GM23338 (cell line): ENCODE measurements at places on chromosomes 1 and 21. TPM values are rescaled to one million over a fixed set of nuclear protein-coding genes. Genes with fewer than 3 reads are reported as not detected.

The C1orf94 gene
- 4.9 and 5.3 TPM in 2 replicates for total RNA-seq

- H3K27ac ChIP-seq = no peak overlapping the region
- H3K4me3 ChIP-seq = no peak overlapping the region
- no peaks in the 10 kb centered on the region; the same call in 1 of the 2 replicates for H3K36me3 ChIP-seq
- H3K4me1 ChIP-seq = peaks cover 13% of the 10 kb centered on the region
Observed at GRCh38 chr1:44620072-44620471, 54.2 kb downstream of the TMEM53 start.

The RGS18 gene
- total RNA-seq = not detected in 2 replicates

- H3K4me3 ChIP-seq = no peak overlapping the region
- DNase-seq = no peak
Observed at GRCh38 chr1:47558601-47559593, 121.1 kb downstream of the FOXD2 start.

GRCh38 chr1:81974883-81975555, 174.3 kb downstream of the ADGRL2 start:
- no peaks in the 10 kb centered on the region for H3K36me3 ChIP-seq
- H3K4me3 ChIP-seq = no peak overlapping the region
- peak; percentile 34 for DNase-seq
- no peaks in the 10 kb centered on the region for H3K27me3 ChIP-seq
- H3K4me1 ChIP-seq = peaks cover 44% of the 10 kb centered on the region
- H3K27ac ChIP-seq = peak overlapping the region; percentile 45; the same call in 1 of the 2 replicates
